Stimulated activated CD4-positive, alpha-beta T cell treated with anti-CD3 and anti-CD28 coated beads, TNF-alpha, amount 100 ng/mL, for 48 hours (primary cell): ENCODE measurements at places on chromosomes 2 and 18.

DNA sequence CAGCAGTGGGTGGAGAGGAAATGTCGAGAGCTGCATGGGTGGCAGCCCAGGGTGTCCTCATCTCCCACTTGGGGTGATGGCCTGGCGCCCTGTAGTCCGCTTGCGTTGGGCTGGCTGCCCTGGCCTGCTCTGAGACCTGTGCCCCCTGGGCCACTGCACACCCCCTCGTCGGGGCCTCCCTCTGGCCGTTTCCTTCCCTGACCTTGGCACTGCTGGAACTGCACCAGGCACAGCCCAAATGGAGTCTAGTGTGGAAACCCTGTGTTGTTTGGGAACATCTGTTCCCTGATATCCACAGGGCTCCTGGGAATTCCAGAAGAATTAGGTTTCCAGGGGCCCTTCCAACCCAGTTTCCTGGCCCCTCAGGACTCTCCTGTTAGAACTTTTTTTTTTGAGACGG, 13.9 kb downstream of the EFHD1 start:
- DNase-seq = no peak

DNA sequence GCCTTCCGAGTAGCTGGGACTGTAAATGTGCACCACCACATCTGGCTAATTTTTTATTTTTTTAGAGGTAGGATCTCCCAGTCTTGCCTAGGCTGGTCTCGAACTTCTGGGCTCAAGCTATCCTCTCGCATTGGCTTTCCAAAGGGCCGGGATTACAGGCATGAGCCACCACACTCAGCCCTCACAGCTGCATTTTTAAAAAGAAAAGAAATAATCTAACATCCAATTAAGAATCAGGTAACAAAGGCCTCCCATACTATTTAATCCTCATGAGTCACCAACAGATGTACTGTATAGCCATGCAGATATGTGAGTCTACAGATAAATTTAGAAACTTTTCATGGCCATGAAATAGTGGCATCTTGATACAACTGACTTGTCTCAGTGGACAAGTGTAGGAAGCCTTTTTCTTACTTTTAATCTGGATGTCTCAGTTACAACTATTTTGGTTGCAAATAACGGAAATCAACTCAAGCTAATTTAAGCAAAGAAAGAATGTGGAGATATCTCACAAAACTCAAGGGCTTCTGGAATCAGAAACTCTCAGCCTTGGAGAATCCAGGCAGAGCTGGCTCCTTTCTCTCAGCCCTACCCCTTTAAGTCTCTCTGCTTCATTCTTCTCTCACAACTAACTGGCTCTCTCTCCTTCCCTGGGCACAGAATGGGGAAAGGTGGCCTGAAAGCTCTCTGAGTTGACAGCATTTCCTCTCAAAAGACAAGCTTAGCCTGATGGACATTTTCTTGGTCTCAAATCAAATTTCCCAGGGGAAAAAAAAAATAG, 12.8 kb upstream of the PPM1B start:
- no peak for DNase-seq

DNA sequence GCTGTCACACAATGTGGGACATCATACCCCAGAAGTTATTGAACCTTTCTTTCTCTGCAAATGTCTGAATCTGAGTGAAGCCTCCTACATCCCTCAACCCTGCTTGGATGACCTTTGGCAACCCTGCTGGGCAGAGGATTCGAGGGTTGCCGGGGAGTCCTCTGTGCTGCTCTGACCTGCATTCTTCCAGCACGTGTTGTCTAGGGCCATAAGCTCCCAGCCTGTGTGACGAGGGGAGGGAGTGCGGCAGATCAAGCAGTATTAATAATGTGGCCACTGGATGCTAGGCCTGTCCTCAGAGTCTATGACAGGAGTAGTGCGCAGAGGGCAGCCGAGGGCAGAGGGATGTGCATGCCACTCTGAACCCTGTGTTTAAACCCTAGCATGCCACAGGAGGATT, 58.8 kb downstream of the RPL37A start:
- DNase-seq = no peak

DNA sequence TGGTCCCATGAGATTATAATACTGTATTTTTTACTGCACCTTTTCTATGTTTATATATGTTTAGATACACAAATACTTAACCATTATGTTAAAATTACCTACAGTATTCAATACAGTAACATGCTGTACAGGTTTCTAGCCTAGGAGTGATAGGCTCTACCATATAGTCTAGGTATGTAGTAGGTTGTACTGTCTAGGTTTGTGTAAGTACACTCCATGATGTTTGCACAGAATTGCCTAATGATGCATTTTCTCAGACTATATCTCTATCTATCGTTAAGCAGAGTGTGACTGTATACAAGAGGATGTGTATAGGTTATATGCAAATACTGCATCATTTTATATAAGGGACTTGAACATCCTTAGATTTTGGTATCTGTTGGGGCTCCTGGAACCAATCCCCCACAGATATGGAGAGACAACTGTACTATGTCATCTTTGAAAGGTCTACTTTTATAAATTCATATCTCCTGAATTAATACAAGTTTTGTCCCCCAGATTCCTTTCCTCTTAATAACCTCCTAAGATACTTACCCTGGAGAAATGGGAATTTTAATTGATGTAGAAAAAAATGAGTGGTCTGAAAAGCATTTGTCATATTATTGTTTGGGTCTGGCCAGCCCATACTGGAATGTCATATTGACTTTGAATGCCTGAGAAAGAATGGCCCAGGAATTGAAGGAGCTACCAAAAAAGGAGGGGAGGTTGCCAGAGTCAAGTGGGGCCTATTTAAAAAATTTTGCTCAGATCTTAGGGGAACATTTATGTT, 36.6 kb downstream of the EHBP1 start:
- DNase-seq = no peak

GRCh38 chr18:34870555-34871310, 160.6 kb downstream of the DTNA start:
- no peak for DNase-seq

DNA sequence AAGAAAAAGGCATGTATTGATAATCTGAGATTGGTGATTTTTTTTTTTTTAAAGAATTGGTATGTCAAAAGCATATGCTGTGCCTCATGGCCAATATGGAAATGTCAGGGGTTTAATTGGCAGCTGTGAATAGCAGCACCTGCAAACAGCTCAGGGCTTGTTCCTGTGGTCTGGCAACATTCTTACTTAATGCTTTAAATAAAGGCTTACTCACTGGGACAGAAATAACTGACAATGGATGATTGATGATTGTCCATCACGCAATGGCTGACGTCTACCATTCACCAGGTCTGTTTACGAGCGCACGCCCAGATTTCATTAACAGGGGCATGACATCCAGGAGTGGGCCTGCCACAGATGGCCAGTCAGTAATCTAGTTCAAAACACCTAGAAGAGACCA, 66.7 kb downstream of the ETAA1 start:
- no peak for DNase-seq

DNA sequence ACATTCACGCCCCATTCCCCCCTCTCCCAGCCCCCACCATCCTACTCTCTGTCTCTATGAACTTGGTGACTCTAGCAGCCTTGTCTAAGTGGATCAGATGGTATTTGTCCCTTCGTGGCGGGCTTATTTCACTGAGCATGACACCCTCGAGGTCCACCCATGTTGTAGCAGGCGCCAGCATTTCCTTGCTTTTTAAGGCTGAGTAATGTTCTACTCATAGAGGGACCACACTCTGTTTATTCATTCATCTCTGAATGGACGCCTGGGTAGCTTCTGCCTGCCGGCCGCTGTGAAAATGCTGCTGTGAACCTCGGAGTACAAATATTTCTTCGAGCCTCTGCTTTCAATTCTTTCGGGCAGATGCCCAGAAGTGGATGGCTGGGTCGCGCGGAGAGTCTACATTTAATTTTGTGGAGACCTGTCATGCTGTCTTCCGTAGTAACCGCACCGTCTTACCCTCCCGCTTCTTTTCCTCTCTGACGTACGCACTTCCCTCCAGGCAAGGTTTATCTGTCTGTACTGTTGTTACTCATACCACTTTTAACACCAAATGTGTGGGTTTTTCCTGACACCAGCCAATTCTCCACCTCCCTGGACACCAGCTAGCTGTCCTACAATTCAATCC, 5.6 kb downstream of the CROCC2 start:
- no peak for DNase-seq

GRCh38 chr2:66862885-66863650, 428.1 kb downstream of the MEIS1 start:
- DNase-seq = no peak

DNA sequence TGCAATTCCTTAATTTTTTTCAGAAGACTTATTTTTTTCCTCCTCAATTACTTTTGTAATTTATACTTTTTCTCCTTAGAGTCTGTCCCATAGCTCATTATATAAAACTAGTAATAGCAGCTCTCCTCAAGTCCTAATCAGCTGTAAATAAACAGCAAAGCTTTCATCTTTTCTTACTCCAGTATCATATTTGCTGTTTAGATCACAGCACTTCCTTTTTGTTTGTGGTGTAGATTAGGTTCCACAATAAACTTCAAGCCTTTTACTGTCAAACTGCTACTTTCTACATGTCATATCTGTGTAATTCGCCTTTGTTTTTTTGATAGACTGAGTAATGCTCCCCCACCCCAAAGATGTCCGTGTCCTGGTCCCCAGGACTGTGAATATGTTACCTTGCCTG, 25.5 kb downstream of the GCG start:
- DNase-seq = no peak

- DNase-seq = no peak
These were observed 107.2 kb upstream of the UBE2E3 start for GRCh38 chr2:180873219-180873618.

- no peak for DNase-seq
These were observed 93.3 kb downstream of the ALPK2 start for GRCh38 chr18:58535340-58536201.

DNA sequence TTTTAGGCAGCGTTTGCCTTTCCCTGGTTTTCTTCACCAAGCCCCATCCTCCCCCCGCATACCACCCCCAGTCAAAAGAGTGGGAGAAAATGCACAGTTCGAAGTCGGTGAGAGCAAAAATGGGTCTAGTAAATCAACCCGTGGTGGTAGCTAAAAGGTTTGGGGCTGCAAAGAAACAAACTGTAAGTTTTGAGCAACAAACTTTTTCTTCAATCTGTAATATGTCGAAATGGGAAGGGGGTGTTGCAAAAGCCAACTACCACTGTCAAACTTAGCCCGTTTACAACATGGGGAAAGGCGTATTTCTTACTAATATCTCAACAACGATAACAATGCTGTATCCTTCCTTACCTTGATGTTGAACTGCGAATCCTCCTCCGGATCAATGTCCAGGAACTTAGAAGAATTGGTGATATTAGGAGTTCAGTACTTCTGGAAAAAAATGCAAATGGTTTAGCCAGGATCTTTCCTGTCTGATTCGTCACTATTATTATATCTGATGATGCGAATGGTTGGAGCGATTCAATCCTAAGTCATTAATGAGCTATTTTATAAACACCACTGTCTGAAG, 2.4 kb upstream of the SATB2 start:
- no peak for DNase-seq

DNA sequence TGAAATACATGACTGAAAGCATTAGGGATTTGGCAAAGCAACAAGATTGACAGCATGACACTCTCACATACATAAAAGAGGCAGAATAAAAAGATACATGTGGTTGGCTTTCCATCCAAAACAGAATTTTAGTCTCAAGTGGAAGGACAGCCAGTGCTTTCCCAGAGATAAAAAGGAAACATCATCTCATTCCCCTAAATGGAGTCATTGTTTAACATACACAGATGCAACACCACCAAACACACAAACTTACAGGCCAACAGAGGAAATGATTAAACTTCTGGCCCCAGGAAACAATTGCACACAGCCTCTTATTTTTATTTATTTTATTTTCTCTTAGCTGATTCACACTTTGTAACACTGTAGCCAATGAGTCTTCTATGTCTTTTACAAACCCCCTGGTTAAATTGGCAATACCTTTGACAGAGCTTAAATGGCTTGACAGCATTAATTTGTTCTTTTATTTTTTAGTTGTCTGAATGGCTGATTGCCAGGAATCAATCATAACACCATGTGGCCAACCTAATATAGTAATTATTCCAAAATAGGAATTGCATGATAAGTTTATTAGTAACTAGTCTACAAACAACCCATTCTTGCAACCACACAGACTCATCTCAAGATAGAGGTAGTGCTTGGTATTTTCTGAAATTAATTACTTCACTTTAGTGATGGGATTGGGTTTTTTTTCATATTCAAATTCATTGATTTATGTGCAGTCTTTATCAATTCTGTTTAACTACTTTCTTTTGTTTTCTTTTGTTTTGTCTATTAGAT, 190.5 kb downstream of the RND3 start:
- DNase-seq = no peak

DNA sequence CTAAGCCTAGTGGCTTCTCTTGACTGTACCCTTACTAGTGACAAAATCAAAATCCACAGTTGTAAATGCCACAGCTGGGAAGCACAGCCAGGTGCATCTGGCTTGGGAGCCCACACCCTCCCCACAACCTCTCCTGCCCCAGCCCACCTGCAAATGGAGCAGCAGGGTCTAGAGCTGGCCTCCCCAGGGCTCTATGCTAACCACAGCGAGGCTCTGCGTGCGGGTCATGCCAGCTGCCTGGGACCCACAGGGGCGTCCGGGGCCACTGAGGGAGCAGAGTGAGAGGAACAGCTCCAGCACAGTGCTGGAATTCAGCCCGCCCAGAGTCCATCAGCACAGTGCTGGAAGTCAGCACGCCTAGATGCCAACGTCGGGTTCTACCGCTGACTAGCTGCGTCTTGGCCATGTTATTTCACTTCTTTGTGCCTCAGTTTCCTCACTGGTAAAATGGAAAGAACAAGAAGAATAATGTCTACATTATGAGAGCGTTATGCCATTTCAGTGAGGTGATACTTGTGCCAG, 109.1 kb upstream of the ID2 start:
- DNase-seq = no peak

DNA sequence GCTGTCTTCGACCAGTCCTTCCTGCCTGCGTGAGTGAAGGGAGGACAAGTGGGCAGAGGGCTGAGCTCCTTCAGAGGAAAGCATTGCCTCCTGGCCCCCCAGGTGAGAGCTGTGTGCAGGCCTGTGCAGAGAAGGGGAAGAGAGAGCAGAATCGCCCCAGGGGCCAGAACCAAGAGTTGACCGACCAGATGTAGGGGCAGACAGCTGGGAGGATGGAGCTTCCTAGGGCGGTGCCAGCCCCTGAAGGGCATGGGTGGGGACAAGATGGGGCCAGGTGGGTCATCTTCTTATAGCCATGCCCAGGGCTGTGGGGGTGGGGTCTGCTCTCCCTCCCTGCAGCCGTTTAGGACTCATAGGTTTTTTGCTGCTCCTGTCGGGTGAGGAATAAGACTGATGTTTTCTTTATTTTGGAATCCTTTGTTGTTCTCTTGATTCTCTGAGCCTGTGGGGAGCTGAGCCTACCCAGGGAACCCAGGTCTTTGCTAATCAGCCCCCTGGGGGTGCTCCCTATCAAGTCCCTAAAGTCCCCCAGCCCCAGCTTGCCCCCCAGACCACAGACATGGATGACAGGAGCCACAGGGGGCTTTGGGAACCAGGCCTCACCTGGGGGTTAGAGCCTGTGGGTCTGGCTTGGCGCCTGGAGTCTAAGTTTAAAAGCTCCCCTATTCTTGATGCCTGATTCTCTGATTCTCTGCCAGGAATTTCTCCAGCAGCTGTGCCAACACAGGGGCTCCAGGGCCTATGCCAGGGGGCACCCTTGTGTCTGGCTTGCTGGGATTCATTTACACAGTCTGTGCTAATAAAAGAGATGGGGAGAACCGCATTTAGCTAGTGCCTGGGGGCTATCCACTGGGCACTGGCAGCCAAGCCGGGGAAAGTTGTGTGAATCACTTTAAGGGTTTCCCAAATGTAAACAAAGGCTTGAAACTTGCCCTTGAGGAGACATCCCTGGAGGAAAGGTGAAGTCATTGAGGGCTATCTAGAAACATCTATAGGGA, 9.3 kb upstream of the EFHD1 start:
- DNase-seq = no peak

GRCh38 chr2:231124838-231125568, at the start of gene HTR2B:
TSS of gene HTR2B (minus strand) at chr2:231125042. CDS start at chr2:231123764, 1,278 bp downstream.
- no peak for DNase-seq

- no peak for DNase-seq
These were observed 30.5 kb upstream of the ITGA4 start for GRCh38 chr2:181426672-181427071.
